ENCODE measurements at places on chromosomes 11 and 22.

DNA sequence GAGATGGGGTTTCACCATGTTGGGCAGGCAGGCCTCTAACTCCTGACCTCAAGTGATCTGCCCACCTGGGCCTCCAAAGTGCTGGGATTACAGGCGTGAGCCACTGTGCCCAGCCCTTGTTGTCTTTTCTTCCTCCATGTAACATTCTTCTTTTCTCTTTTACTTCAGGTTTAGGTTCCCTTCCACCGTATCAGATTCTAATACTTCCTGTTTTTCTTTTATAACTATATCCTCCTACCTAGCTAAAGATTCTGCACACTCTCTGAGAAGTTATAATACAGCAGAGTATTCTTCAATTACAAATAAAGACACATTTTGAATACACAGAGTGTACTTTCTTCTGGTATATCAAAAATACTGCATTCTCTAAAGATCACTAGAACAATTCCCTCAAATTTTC lies 33.2 kb upstream of the GAB2 start:
- no peak for DNase-seq

DNA sequence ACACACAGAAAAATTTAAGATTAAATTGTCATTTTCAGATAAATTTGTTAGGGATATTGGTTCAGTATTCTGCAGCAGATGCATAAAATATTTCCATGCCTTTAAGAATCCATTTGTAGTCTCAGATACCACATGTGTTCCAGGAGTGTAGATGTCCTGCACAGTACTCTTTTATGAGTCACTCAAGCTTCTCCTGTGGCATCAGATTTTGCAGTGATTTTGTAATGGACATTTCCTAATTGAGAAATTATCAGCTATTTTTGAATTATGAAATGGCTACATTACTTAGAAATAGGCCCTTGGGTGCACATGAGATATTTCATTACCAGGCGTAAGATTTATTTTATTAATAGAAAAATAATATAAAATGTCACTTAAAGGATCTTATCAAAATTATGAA lies 18.9 kb downstream of the MMP3 start:
- DNase-seq = no peak

DNA sequence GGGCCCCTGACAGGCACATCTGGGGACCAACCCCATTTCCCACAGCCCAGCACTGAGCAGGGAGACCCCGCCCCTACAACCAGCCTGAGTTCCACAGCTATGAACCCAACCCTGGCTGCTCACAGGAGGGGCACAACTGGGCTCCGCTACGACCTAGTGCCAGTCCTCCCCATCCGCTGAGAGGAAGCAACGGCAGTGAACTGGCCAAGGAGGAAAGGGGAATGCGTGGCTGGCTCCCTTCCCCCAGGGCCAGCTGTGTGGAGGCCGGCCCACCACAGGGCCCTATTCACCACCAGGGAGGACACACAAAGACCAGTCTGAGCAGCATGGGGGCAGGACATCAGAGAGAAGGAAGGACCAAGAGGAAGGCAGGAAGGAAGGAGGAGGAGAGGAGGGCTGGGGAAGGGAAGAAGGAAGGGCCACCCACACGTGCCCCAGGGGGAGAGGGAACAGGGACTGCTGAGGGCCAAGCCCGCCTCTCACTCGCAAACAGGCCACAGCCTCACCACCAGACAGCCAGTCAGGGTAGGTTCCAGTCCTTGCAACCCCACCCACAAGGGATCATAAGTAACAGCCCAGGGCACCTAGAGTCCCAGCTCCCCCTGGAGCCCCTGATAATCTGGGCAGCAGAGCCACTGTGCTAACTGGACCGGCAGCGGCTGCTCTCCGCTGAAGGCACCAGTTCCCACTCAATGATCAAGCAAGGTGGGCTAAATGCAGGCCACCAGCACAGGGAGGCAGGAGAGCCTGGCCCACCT lies 8.5 kb upstream of the GAL3ST1 start:
- DNase-seq = no peak

GRCh38 chr11:79087961-79088318 lies 352.9 kb downstream of the TENM4 start:
- DNase-seq = no peak

DNA sequence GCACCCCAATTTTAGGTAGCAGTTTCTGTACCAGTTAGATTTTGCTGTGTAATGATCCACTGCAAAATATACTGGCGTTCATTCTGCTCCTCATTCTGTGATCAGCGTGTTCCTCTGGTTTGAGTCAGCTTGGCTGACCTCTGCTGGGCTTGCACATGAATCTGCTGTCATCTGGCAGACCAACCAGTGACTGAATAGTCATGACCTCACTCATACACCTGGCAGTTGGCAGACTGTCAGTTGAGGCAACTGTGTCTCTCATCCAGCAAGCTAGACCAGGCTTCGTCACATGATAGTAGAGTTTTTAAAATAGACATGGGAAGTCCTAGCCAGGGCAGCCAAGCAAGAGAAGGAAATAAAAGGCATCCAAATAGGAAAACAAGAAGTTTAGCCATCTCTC lies 316.3 kb upstream of the LARGE1 start:
- DNase-seq = no peak

DNA sequence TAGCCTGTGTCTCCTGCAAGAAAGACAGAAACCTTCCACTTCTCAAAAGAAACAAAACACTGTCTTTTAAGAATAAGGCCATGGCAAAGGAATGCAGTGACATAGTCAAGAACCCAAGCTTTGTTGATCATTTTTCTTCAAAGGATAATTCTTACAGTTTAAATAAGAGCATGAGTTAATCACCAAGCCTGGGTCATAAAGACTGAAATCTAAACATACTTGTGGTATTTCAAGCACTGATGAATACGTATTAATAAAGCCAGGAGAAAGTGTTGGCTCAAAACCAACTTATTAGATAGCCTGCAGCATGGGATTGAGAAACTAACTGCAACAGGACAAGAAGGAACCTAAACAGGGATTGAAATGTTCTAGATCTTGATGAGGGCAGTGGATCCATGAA lies 143.3 kb upstream of the MTNR1B start:
- no peak for DNase-seq

GRCh38 chr11:11973866-11974265 lies 34.6 kb downstream of the DKK3 start:
- DNase-seq = no peak

DNA sequence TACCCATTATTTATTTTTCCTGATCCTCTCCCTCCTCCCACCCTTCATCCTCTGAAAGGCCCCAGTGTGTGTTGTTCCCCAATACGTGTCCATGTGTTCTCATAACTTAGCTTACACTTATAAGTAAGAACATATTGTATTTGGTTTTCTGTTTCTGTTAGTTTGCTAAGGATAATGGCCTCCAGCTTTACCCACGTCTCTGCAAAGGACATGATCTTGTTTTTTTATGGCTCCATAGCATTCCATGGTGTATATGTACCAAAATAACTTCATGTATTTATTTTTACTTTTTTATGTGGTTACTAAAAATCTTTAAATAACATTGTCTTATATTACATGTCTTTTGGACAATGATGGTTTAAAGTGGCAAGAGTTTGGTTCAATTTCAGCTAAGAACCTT lies 15.2 kb downstream of the PDGFD start:
- no peak for DNase-seq

GRCh38 chr22:17777005-17777716 lies 2.9 kb upstream of the BID start:
- DNase-seq = peak; percentile 84

DNA sequence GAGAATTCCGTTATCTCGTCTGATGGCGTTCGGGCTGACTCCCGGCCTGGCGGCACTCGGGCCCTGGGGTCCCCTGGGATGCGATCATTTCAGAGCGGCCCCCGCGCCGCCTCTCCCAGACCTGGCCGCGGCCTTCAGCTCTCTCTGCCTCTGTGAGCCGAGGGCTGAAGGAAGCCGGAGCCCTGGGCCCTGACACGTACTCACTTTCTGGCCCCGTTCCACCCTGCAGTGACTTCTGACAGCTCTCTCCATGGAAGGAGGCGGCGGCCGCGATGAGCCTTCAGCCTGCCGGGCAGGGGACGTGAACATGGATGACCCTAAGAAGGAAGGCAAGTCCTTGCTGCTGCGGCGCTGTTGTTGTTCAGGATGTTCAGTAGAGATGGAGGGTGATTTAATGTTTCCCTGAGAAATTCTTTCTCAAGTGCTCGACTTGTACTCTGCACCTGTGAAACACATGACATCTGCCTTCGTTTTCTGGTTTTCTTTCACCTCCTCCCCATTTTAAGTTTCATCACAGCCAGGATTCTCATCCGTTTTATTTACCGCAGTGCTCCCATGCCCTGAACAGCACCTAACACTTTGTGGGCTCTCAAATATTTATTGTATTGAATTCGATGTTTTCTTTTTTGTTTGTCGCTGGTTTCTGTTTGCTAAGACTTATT lies 612 bp downstream of the GTSE1 start:
- no peak for DNase-seq

GRCh38 chr11:117724104-117724503 lies 72.9 kb downstream of the DSCAML1 start:
- DNase-seq = no peak

DNA sequence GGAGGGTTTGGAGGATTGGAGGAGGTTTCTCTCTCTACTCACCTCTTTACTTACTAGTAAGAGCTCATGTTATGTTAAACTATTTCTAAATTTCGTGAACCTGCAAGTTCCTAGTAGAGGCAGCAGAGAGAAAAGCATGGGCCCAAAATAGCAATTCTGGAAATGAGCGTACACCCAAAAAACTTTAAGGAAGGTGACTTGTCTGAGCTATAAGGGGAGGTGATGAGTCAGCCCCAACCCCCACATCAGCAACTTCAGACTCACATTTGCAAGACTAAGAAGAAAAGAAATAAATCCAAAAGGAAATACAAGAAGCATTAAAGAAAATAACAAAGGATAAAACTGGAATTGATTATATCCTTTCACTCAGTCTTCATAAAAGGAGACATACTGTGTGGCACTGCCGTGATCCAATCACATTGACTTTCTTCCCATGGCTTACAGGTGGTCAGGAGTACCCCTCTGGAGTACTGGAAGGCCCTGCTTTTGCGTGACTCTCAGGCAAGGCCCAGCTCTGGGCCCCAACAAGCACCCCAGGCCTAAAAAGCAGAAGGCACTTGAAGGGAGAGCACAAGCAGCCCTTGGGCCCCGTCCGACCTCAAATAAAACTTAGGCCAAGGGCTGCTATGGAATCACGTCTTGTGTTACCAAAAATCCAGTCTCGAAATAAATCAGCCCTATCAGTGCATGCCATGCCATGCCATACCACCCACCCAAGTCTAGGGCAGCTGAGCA lies 14.3 kb downstream of the PACSIN2 start:
- DNase-seq = no peak

- no peak for DNase-seq
Measured at GRCh38 chr11:111364503-111364902, 14.6 kb downstream of the POU2AF1 start.

DNA sequence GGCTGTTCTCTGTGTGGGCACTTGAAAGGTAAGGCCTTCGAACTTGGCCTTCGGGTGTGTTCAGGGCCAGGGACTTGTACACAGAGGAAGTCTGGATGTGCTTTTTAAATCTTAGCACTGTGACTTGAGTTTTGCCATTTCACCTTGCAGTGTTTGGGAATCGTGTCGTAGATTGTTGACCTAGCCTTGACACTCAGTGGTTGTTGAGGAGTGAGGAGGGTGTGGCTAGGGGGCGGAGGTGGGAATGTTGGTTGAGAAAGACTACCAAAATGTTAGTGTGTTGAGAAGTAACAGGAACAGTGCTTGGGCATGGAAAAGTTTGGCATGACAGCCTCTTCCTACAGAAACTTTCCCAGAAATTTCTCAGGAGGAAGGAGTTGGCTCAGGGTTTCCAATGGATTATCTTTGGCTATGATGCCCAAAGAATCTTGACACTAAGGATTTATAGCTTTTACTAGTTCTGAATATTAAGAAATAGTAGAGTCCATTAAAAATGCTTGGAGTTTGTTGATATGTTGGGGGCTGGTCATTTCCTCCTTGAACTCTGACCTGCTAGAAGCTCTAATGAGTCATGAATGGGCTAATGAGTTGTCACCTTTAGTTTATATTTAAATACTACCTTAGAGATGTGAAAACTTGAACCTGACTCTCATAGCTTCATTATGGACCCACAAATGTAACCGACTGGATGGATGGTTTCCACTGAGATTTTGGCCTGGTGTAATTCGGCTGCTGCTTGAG lies 40.6 kb downstream of the BARX2 start:
- no peak for DNase-seq

GRCh38 chr11:95567685-95568084 lies 221.9 kb downstream of the FAM76B start:
- DNase-seq = no peak

DNA sequence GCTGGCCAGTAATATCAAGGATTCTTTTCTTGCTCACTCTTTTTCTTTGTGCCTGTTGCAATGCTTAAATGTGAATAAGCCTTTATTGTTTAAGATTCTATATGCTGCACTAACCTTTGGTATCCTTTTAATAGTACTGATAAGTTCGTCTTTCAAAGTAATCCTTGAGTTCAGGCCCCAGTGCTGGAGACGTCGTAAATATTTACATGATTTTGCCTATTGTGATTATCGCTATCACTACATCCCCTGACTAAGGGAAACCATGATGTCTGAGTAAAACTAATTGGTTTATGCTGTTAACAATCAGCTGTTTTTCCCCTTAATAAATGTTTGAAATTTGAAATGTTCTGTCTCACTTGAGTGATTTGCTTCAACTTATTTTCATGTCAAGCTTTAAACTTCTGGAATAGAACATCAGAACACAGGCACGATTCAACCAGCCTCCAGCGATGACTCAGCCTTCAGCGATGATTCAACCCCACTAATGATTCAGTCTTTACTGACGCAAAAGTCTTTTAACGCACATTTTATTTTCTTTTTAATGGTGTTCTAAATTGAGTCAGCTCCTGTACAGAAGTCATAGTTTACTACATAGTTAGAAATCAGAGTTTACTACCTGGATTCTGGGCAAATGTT lies 3.9 kb downstream of the HTATIP2 start:
- no peak for DNase-seq

DNA sequence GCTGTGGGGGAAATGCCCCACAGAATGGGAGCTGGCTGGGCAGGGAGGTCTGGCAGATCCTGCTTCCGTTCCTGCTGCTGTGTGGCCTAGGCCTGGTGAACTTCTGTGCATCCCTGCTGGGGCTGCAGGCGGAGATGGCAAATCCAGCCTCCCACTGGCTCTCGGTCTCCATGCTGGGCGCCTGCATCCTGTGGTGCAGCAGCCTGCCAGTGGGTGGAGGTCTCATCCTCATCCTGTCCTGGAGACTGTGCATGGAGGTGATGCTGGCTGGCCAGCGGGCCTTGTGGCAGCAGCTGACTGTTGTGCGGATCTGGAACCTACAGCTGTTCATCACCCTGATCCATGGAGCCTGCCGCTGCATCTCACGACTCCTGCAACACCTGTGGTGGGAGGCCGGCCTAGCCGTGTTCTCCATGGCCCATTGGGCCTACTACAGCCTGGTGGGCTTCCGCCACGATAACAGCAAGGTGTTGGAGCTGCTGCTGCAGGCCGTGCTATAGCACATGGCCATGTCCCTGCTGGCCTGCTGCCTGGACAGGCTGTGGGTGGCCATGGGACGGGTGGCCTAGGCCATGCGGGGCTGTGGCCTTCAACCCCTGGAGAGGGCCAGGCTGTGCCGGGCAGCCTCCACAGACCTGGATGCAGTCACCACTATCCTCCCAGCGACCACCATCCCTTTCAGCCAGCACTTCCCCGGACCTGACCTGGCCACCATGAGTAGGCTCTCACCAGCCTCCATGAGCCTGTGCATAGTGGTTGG lies 8.8 kb upstream of the RPL3 start:
- no peak for DNase-seq

GRCh38 chr11:124751391-124751740 lies 689 bp downstream of the VSIG2 start:
- DNase-seq = no peak

Data from CD4-positive, alpha-beta T cell treated with Interleukin-17A for 1 hour (primary cell).